ENCODE measurements at places on chromosomes 6 and 20.
A peak's percentile ranks its signal among the peaks of the same experiment; 100 is the strongest.

DNA sequence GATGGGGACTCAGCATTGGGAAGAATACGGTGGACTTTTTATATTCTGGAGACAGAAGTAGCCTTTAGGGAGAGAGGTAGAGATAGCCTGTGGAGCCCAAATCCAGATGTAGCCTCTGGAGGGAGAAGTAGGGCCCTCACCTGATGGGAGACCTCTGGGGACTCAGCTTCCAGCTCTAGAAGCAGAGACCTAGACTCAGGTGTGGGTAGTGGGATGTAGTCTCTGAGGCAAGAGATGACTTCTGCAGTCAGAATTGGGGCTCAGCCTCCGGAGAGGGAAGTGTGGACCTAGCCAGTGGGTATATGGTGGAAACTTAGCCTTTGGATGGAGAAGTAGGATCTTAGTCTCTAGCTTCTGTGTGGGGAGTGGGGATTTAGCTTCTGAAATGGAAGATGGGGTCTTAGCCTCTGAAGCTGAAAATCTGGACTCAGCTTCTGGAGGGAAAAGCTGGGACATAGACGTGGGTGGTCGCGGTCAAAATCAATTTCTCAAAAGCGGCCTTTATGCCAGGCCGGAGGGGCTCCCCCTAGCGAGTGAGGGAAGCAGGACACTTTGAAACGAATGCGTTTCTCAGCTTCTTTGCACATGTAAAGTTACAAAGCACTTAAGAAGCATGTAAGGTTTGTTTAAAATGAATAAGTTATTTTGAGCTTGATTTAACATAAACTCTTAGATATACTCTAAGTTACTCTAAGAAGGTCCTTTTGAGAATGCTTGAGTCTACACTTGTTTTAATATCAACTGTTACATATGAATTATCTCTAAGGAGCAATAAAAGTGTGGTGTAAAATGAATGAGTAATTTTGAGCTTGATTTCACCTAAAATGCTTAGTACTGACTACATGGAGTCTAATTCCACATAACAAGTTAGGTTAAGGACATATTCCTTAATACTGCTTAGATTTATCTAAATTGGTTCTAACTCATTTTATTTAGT lies 12.9 kb upstream of the ZNF343 start:
- peak; percentile 36 for DNase-seq

- no peak for DNase-seq
These were observed 104.9 kb downstream of the TCP11 start for GRCh38 chr6:35036059-35036827.

DNA sequence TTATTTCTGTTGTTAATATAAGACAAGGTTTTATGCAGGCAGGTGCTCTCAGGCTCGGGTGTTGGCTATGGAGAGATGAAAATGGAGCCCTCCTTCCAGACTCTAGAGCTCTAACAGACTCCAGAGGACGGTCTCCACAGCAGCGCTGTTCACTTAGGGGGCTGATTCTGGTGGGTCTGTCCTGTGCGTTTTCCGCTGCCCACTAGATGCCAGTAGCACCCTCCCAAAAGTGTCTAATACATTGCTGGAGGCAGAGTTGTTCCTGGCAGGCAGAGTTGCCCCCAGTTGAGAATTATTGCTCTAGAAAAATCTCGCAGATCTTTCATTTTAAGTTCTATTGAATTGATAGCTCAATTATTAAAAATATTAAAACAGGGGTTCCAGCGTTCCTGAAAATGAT lies 109.9 kb downstream of the MAP3K4 start:
- no peak for DNase-seq

GRCh38 chr6:99348288-99349170 lies 945 bp downstream of the FAXC start:
- no peak for DNase-seq
